CD4-positive, alpha-beta memory T cell (primary cell): ENCODE measurements at places on chromosomes 2 and 18. TPM values are rescaled to one million over a fixed set of nuclear protein-coding genes. Genes with fewer than 3 reads are reported as not detected.

The TTN gene
- 0.22 TPM for polyA plus RNA-seq

The KLF11 gene
- polyA plus RNA-seq, result 9.8 TPM

The LRP1B gene
- polyA plus RNA-seq, result not detected

The ALKAL2 gene
- polyA plus RNA-seq, result not detected

The RAB6C gene
- not detected for polyA plus RNA-seq

The LYPD6 gene
- polyA plus RNA-seq, result not detected

The ARHGEF33 gene
- polyA plus RNA-seq, result 0.09 TPM

The PSMA8 gene
- polyA plus RNA-seq, result 4.9 TPM

The ACMSD gene
- not detected for polyA plus RNA-seq

The SLC16A14 gene
- not detected for polyA plus RNA-seq

The AP1S3 gene
- 2.6 TPM for polyA plus RNA-seq

The TCF23 gene
- polyA plus RNA-seq, result not detected

The PER2 gene
- polyA plus RNA-seq, result 5.3 TPM

The PLCL1 gene
- 8.0 TPM for polyA plus RNA-seq

The INHBB gene
- polyA plus RNA-seq, result not detected

The TXNL1 gene
- polyA plus RNA-seq, result 41.1 TPM

The LYG2 gene
- polyA plus RNA-seq, result not detected

The NEU2 gene
- not detected for polyA plus RNA-seq

The SERPINB7 gene
- polyA plus RNA-seq, result not detected

The SLC4A5 gene
- 0.25 TPM for polyA plus RNA-seq

The SCN7A gene
- not detected for polyA plus RNA-seq

The ZSWIM2 gene
- polyA plus RNA-seq, result not detected

The B4GALT6 gene
- not detected for polyA plus RNA-seq

The MROH2A gene
- polyA plus RNA-seq, result not detected

The NMUR1 gene
- 0.05 TPM for polyA plus RNA-seq

The PROKR1 gene
- 0.07 TPM for polyA plus RNA-seq

The CPO gene
- polyA plus RNA-seq, result not detected

The NETO1 gene
- not detected for polyA plus RNA-seq

The RBKS gene
- 2.5 TPM for polyA plus RNA-seq

The SMARCAL1 gene
- polyA plus RNA-seq, result 22.2 TPM

The C2orf49 gene
- polyA plus RNA-seq, result 10.9 TPM

The MALL gene
- not detected for polyA plus RNA-seq

The XRCC5 gene
- polyA plus RNA-seq, result 348 TPM

The IL37 gene
- not detected for polyA plus RNA-seq

The MOGAT1 gene
- not detected for polyA plus RNA-seq

The IL1RL1 gene
- polyA plus RNA-seq, result 0.29 TPM

The FHOD3 gene
- not detected for polyA plus RNA-seq

The ACTG2 gene
- polyA plus RNA-seq, result not detected

The STAM2 gene
- polyA plus RNA-seq, result 4.2 TPM

The CXCR1 gene
- not detected for polyA plus RNA-seq

The DSG4 gene
- polyA plus RNA-seq, result not detected

The AQP12A gene
- polyA plus RNA-seq, result not detected

The CYBRD1 gene
- 1.6 TPM for polyA plus RNA-seq

The POTEF gene
- polyA plus RNA-seq, result not detected

The ZNF521 gene
- not detected for polyA plus RNA-seq

The FAM228A gene
- not detected for polyA plus RNA-seq

The CSRNP3 gene
- not detected for polyA plus RNA-seq
